ENCODE measurements at places on chromosomes 7 and 10.

GRCh38 chr10:42933448-42934340 is 143.2 kb upstream of the RET start:
- DNase-seq, result no peak

- no peak for DNase-seq
These were observed 45.2 kb downstream of the NSUN6 start for GRCh38 chr10:18606051-18606695.

GRCh38 chr7:69049326-69049725 is 548.9 kb upstream of the AUTS2 start:
- no peak for DNase-seq

GRCh38 chr10:98910546-98910945 is 325.1 kb downstream of the HPSE2 start:
- DNase-seq, result no peak

DNA sequence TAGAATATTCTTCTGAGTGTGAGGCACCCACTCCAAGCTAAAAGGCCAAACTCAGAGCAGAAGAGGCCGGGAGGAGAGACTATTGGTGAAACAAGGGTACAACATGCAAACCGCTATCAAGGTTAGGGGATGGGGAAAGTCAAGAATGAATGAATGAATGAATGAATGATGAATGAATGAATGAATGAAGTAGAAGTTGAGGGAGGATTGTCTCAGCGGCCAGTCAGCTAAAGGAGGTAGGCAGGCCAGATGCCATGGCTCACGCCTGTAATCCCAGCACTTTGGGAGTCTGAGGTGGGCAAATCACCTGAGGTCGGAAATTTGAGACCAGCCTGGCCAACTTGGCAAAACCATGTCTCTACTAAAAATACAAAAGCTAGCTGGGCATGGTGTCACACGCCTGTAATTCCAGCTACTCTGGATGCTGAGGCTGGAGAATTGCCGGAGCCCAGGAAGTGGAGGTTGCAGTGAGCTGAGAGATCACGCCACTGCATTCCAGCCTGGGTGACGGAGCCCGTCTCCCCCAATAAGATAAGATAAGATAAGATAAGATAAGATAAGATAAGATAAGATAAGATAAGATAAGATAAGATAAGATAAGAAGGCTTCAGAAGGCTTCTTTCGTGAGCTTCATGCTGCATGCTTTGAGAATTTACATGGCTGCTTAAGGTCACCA is 250.8 kb downstream of the CCDC3 start:
- DNase-seq, result no peak

- no peak for DNase-seq
These were observed 251.1 kb upstream of the CSTF2T start for GRCh38 chr10:51950371-51950995.

GRCh38 chr7:110591341-110591740 is 499.6 kb upstream of the LRRN3 start:
- no peak for DNase-seq

DNA sequence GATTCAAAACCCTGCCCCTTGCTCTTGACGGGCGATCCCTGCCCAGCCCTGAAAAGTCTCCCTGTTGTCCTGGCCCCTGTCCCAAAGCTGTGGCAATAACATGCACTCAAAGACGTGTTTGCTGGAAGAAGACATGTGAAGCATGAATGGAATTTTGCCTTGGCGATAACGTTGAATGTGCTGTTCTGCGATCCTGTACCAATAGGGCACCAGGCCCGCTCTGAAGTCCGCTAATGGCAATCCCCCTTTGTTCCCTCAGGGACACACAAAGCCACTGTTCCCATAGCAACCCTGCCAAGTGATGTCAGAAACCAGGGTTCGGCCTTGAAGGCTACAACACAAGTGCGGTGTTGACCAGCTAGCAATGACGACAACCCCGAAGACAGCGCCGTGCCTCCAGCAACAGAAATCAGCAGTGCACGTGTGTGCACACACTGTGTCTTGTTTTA is 284.6 kb downstream of the KLF6 start:
- no peak for DNase-seq

GRCh38 chr7:19090526-19090925 is 26.9 kb downstream of the TWIST1 start:
- DNase-seq, result no peak

Measured in CD4-positive, alpha-beta T cell treated with Interleukin-4 for 4 hours (primary cell).